ENCODE measurements at places on chromosomes 12 and 14.

GRCh38 chr12:22285846-22286245 lies 48.7 kb downstream of the ST8SIA1 start:
- DNase-seq = peak; percentile 57

GRCh38 chr12:8446642-8447547 lies 8.9 kb upstream of the CLEC6A start:
- no peak for DNase-seq

DNA sequence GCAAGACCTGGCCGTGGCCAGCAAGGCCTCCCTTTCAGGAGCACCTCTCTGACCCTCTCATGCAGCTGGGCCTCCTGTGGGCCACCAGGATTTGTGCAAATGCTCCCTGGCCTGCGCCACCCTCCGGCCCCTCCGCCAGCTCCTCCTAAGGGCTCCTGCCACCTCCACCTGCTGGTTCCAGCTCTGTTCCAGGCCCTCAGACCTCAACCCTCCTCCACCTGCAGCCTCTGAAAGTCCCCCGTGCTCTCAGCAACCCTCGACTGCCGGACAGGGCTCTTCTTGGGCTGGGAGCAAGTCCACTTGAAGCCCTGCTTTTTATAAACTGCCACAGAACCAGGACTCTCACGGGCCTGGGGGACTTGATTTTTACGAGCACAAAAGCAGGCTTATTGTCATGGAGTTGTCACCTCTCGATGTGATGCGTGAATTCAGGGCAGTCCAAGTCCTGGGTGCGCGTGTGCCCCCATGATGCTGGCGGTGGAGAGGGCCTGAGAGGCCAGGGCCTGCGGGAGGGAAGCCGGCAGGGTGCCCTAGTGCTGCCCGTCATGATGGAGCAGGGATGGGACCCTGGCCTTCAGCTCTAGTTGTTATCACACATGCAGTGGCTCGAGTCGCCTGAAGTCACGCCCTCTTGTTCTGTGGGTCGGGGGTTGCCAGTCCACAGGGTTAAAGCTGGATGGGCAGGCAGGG lies 9.1 kb downstream of the TEDC1 start:
- DNase-seq = no peak

- DNase-seq = no peak
Measured at GRCh38 chr14:73168691-73169090, 32.4 kb downstream of the PSEN1 start.

DNA sequence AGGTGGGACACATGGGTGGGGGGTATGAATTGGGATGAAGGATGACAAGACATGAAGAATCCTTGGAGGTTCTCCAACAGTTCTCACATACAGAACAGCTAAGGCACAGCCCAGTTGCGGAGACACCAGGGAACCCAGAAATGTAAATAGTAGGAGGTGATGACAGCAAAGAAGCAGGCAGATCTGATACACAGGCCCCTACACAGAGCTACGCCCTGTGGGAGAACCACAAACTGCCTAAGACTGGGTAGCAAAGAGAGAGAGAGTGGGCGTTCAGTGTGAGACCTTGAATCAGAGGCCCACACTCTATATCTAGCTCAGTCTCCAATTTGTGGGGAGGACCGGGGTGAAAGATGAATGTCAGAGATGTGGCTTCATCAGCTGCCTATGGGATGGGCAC lies 9.5 kb upstream of the NUMB start:
- DNase-seq = no peak

GRCh38 chr12:116171549-116171948 lies 105.9 kb downstream of the MED13L start:
- no peak for DNase-seq
